ENCODE measurements at places on chromosomes 1 and 21.

DNA sequence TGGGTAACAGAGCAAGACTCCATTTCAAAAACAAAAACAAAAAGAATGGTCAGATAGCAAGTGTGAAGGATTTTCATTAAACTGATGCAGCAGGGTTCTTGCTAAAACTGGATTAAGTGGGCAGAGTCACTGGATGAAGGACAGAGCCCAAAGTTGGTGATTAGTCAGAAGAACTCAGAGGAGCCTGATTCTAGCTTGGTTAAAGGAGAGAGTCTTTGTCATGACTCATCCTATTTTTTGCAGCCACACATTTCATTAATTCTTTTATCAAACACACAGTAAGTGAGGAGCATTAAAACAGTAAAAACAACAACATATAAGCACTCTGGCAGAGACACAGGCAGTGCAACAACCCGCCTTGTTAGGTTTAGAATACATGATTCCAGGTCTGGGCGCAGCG is 56.0 kb upstream of the EDARADD start:
- DNase-seq: no peak

GRCh38 chr1:20717452-20718342 is at the start of gene KIF17:
TSS of gene KIF17 (minus strand) at chr1:20718007. CDS start at chr1:20717706, 301 bp downstream.
- no peak for DNase-seq

- no peak for DNase-seq
These were observed 77.5 kb downstream of the FMN2 start for GRCh38 chr1:240169188-240169587.

GRCh38 chr1:246355411-246356230 is 151.5 kb downstream of the SMYD3 start:
- no peak for DNase-seq

DNA sequence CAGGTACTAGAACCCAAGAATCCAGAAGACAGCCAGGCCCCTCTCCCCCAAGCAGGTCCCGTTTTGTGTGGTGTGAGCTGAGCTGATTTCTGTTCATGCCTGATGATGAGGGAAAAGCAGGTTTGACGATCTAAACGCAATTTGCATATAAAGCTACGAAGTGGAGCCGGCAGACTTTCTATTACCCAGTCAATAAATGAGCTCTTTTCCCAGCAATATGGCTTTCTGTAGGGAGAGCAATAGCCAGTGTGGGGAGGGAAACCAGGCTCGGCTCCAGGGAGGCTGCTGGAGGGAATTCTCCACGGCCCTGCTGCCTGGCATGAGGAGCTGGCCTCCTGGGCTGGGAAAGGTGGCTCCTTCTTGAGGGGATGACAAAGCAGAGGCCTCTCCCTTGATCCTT is 140.7 kb upstream of the AJAP1 start:
- DNase-seq: no peak

DNA sequence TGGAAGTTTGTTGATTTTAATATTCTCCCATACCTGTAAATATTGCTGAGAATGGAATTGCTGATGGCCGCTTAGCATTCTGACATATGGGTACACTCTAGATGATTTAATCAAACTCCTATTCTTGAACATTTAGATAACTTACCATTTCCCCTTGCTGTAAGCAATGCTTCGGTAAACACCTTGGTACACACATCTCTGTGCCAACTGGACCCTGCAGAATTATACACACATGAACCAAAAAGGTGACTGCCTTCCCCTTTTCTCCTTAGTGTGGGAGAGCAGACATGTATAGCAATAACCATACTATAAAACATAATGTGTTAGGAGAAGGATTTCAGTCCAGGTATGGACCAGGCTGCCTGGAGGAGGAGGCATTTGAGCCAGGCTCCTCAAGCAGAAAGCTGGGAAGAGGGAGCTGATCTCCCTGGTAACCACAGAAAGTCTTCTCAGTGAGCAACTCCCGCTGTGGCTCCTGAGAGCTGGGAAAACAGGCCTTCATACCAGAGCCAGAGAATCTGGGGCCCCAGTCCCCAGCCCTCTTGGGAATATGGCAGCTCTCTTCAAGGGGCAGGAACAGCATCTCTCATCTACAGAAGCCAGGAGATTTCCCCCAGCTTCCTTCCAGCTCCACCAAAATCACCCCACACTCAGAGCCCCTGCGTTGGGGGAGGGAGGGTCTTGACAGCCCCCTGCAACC is 33.9 kb upstream of the CSF1 start:
- no peak for DNase-seq

DNA sequence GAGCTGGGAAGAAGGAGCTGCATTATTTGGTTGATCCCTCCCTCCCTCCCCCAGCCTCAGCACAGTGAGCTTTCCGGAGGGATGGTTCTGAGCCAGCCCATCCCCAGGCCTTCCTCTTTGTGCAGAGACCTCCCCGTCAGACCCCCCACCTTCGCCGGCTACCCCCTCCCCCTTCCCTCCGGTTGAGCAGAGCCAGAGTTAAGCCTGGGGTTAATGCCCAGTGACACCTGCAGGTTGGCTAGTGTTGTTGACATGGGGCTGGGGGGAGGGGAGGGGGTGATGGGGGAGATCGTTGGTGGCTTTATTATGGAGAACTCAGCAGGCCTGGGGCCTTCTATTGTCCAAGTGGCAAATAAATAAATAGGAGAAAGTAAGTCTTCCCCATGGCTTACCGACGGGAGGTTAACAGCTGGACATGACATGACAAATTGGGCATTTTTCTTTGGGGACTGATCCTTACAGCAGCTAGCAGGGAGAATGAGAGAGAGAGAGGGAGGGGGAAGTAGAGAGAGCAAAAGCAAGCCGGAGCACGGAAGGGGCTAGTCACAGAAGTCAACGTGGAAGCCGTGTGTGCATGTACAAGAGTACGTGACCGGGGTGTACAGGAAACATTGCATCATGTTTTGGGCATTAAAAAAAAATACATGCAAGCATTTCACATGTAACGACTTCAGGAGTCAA is 131.1 kb downstream of the TMEM53 start:
- DNase-seq: peak; percentile 50

GRCh38 chr1:202844935-202845334 is 34.2 kb downstream of the PCAT6 start:
- DNase-seq: no peak

Measured in NCI-H526 treated with DMSO at 0.1 percent for 48 hours (cell line).